ENCODE measurements at places on chromosomes 6 and 20.

- no peak for DNase-seq
Observed at GRCh38 chr6:87481931-87482330, 9.2 kb downstream of the SLC35A1 start.

- no peak for DNase-seq
Observed at GRCh38 chr6:53547166-53547810, 2.4 kb upstream of the GCLC start.

- no peak for DNase-seq
Observed at GRCh38 chr20:46835418-46835817, 59.2 kb upstream of the EYA2 start.

DNA sequence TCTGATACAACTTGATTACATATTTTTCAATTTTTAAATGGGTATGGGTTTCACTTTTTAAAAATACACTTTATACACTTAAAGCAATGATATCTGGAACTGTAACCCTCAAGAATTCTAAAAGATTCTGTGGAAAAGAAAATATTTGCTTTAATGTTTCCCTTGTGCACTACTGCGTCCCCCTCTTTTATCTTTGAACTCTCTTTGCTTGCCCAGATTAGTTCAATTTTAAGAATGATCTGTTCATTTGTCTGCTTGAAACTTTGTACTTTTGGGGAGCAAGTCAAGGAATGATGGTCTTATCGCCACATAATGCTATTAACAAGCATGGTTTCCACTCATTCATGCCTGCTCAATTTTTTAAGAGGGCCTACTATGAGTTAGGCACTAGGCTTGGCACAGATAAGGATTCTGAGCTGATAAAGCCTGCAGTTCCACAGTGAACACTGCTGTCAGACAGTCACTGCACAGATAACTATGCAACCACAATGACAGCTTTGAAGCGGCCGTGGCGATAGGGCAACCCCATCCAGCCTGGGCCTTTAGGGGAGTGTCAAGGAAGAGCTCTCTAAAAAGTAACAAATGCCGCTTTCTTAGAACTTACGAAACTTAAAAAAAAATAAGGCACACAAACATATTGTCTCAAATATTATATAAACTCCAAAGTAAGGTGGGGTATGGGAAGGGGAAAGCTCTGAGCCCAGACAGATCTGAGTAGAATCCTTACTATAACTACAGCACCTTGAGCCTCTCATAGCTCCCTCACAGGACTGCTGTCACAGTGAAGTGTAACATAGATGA, 29.7 kb downstream of the FYN start:
- peak; percentile 60 for DNase-seq

- DNase-seq, result no peak
Observed at GRCh38 chr20:32971703-32972161, 32.5 kb downstream of the SUN5 start.

DNA sequence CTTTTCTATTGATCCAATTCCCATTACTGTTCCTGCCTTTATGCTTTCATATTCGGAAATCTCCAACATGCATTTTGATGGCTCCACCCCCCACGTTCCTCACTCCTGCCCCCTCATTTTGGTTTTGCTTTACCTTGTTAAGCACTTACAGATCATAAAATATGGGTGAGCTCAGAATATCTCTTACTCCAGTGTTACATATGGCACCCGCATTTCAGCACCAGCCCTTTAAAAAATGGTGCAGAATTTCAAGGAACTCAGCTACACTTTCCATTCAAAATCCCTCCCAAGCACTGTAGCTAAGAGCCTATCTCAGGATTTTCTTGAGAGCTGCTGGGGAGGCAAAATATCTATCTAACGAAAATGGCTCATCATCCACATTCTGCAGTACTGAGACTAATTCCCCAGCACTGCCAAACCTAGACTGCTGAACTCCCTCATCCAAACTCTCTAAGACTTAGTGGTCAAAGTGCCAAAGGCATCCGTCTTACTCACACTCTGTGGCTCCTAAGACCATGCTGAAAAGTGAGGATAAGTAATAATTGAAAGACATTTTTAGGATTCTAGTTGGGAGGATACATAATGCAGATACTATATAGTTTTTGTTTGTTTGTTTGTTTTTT, 7.8 kb downstream of the SGK1 start:
- DNase-seq, result no peak

- peak; percentile 74 for DNase-seq
Observed at GRCh38 chr6:46011188-46012085, 4.2 kb downstream of the CLIC5 start.

GRCh38 chr20:1973601-1974440, 20.0 kb downstream of the PDYN start:
- no peak for DNase-seq

- no peak for DNase-seq
Observed at GRCh38 chr6:116133453-116133852, 7.5 kb upstream of the COL10A1 start.

All from activated naive CD8-positive, alpha-beta T cell treated with anti-CD3 and anti-CD28 coated beads for 36 hours (primary cell).